ENCODE measurements at places on chromosomes 6 and 20.

GRCh38 chr6:67129780-67130179, 1422.8 kb upstream of the EYS start:
- no peak for DNase-seq

DNA sequence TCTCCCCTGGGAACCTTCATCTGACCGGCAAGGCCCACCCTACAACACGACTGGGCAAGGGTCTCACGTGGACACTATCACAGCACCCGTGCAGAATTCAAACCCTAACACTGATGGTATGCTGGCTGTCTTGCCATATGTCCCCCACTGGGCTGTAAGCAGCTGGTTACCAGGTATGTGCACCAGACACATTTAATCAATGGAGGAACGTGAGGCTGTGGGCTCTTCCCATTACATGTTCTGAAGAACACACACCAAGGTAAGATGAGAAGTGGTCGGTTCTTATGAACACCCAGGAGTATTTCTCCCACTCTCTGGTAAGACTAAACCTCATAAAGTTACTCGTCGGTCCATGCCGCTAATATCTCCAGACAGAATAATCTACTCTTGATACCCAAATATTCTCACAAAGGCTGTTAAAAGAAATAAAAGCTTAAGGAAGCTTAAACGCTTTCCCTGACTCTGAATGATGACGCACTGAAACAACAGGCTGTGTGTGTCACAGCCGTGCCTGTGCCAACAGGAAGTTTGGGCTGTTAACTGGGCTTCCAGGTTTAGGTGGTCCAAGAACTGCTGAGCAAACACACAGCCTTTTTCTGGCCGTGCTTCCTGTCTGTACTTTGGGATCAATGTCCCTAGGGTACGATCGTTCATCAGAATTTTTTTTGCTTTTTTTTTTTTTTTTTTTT, 75.3 kb downstream of the SLC23A2 start:
- peak; percentile 61 for DNase-seq

GRCh38 chr6:166454692-166455515, 72.2 kb upstream of the MPC1 start:
- DNase-seq = no peak

DNA sequence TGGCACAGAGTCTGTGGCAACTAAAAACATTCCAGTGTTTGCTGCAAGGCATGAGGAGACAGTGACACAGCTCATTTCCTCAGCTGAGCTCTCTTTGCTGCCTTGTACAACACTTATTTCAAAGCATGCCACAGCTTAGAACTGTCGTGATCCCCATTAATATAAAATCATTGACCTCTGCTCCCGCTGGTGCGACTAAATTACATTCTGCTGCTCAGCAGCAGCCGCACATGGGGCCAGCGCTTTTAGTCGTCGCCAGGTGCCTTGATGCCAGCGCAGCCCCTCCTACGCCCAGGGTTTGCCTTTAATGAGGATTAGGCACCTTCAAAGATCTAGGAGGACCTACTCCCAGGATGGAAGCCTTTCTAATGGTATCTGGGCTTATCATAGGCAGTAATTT, 717.9 kb upstream of the POU3F2 start:
- DNase-seq = no peak

- no peak for DNase-seq
These were observed 196.0 kb downstream of the MYLK4 start for GRCh38 chr6:2554651-2555260.

DNA sequence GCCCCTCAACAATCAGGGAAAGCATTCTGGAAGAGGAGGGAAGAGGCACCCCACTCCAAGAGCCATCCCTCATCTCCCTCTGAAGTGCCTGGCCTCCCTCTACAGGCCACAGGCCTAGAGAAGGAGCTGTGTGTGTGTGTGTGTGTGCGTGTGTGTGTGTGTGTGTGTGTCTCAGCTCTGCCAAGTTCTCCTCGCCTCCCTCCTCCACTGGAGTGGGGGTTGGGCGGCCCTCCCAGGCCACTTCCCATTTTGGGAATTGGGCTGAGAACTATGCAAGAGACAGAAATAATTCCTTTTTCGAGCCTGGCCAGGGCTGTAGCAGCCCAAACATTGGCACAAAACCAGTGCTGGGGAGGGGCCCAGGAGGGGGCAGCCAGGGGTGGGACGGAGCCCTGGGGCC, 35.7 kb downstream of the KCNB1 start:
- DNase-seq = no peak

- no peak for DNase-seq
These were observed 19.6 kb downstream of the SOBP start for GRCh38 chr6:107509506-107509905.

GRCh38 chr6:117555882-117556498, 46.3 kb downstream of the GOPC start:
- DNase-seq = no peak

GRCh38 chr6:158172001-158172400, 3.9 kb downstream of the GTF2H5 start:
- DNase-seq = no peak

GRCh38 chr6:116872771-116873170, 4.3 kb upstream of the RFX6 start:
- no peak for DNase-seq

GRCh38 chr6:12873691-12874090, 157.1 kb downstream of the PHACTR1 start:
- DNase-seq = no peak

DNA sequence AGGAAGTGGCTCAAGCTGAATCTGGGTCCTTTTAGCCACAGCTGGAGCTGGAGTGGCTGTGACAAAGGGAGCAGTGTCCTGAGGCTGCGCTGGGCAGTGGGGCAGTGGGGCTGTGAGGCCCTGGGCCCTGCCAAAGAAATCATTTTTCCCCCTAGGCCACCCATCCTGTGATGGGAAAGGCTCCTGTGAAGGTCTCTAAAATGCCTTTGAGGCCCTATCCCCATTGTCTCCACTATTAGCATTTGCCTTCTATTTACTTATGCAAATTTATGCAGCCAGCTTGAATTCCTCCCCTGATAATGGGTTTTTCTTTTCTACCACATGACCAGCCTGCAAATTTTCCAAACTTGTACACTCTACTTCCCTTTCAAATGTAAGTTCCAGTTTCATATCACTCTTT, 539.2 kb downstream of the MEI4 start:
- no peak for DNase-seq

- DNase-seq = no peak
These were observed 97.0 kb downstream of the SLC23A2 start for GRCh38 chr20:4904127-4904860.

GRCh38 chr6:39840781-39841180, 48.6 kb downstream of the DAAM2 start:
- DNase-seq = peak; percentile 70

GRCh38 chr6:109922851-109923250, 55.3 kb upstream of the GPR6 start:
- no peak for DNase-seq

GRCh38 chr6:51827580-51827979, 259.8 kb downstream of the PKHD1 start:
- no peak for DNase-seq

- no peak for DNase-seq
These were observed 56.6 kb downstream of the COL12A1 start for GRCh38 chr6:75149240-75149639.

DNA sequence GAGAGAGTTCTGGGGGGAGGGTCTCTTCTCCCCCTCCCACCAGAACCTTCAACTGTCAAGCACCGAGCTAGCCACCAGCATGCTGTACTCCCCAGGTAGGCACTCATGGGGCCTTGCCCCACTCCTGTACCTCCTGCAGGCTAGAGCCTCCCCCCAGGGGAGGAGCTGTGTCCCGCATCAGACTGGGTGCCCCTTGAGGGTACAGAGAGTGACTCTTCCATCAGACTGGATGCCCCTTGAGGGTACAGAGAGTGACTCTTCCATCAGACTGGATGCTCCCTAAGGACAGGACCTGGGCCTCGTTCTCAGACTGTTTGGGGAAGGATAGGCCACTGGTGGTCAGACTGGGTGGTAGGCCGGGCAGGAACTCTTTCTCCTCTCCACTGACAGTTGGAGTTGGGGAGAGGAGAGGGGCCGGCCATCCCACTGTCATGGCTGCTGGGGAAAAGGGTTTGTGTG, at the start of gene CAPN11:
CAPN11 (plus strand) TSS at position 51 of the 459 bp plus-strand sequence; CDS start at position 80, 29 bp downstream.
- no peak for DNase-seq

GRCh38 chr6:141498977-141499376, 633.7 kb upstream of the GJE1 start:
- DNase-seq = no peak

DNA sequence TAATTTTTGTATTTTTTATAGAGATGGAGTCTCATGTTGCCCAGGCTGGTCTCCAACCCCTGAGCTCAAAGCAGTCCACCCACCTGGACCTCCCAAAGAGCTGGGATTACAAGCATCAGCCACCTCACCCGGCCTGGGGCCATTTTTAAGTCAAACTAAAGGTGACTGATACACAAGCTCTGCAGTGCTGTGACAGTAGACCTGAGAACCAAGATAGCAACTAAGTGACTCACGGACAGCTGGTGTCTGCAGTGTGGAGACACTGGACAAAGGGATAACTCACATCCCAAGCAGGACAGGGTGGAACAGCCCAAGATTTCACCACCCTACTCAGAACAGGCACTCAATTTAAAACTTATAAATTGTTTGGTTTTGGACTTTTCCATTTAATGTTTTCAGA, 402.5 kb downstream of the CD83 start:
- no peak for DNase-seq

DNA sequence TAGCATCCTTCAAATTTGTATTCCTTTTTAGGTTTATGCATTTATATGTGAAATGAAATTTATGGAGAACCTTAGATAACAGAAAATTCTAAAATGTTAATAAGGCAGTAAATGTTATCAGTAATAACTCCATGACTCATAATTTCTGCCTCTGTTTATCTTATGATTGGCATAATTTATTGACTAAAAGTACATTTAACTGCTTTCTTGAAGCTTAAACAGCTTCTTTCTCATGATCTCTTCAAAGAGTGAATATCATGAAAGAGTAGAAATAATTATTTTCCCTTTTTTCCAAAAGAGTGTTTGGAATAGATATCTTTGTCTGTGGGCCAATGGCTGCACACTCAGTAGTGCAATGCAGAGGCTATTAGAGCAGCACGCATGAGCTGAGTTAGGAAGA, 91.3 kb downstream of the SHLD1 start:
- DNase-seq = no peak

GRCh38 chr6:144162977-144163376, 12.7 kb downstream of the STX11 start:
- no peak for DNase-seq

DNA sequence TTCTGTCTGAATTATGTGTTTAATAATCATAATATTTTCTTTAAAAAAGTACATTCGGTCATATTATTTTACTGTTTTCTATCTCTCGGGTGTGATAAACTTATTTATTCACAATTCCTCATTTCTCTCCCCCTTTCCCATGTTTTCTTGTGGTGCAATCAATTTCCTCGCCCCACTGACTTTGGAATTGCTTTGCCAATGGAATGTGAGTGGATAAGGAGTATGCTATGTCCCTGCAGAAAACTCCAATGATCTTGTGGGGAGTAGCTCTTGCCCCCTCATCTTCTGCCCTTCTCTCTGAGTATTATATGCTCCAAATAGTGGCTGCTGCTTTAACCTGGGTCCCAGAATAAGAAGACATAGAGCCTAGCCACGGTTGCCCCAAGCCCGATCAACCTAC, 64.1 kb downstream of the HMGN3 start:
- DNase-seq = no peak

- DNase-seq = no peak
These were observed 662.6 kb downstream of the BCKDHB start for GRCh38 chr6:80769106-80769505.

DNA sequence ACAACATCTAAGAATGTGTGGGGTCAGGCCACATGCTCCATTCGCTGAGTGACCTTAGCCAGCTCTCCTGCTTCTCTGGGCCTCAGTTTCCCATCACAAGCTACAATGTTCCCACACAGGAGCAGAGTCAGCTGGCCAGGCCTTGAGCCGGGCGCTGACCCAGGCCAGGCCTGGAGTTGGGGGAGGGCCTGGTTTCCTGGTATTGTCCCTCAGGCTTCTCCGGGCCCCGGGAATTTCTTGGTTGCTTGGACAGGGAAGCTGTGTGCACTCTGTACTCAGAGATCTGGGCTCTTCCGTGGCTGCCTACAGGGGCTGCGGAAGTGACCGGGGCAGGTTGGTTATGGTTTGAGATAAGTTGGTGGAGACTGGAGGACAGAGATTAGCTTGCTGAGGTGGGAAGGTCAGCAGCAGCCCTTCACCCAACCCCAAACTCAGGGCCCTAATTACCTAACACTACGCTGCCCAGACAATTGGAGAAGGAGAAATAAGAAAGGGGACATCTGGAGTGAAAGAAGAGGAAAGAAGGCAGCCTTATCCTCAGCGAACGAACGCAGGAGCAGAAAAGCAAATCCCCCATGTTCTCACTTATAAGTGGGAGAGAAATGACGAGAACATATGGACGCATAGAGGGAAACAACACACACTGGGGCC, 6.2 kb downstream of the TGM2 start:
- no peak for DNase-seq

DNA sequence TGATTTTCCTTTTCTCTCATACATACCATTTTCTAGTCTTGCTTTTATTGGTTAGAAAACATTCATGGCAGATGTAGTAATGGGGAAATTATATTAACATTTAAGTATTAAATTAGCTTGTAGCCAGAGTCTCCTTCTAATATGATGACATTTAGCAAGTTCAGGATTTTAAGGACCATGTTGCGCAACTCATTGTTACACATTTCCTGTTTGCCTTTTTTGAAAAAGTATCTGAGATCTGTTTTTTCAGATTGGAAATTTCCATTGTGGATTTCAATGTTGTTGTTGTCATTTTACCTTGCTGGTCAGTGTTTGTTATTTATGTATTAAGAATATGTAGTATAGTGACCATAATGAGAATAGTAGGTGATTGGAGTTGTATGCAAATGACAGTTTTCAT, 38.7 kb downstream of the CDKAL1 start:
- DNase-seq = no peak

- no peak for DNase-seq
These were observed 50.0 kb downstream of the SOD2 start for GRCh38 chr6:159642995-159643394.

- no peak for DNase-seq
These were observed 244.5 kb downstream of the TPBG start for GRCh38 chr6:82607998-82608725.

GRCh38 chr6:33254591-33254990, 17.1 kb downstream of the VPS52 start:
- DNase-seq = no peak

GRCh38 chr6:168132531-168133167, 53.6 kb upstream of the FRMD1 start:
- DNase-seq = no peak

DNA sequence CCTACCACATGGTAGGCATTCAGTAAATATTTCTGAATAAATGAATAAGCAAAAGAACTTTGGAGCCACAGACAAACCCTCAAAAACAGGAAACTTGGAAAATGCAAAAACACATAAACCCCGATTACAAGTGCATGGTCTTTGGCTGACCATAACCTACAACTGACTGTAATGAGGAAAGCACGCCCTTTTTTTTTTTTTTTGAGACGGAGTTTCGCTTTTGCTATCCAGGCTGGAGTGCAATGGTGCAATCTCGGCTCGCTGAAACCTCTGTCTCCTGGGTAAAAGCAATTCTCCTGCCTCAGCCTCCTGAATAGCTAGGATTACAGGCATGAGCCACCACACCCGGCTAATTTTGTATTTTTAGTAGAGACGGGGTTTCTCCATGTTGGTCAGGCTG, 11.9 kb upstream of the LATS1 start:
- no peak for DNase-seq
